ENCODE measurements at places on chromosomes 11 and 22.

DNA sequence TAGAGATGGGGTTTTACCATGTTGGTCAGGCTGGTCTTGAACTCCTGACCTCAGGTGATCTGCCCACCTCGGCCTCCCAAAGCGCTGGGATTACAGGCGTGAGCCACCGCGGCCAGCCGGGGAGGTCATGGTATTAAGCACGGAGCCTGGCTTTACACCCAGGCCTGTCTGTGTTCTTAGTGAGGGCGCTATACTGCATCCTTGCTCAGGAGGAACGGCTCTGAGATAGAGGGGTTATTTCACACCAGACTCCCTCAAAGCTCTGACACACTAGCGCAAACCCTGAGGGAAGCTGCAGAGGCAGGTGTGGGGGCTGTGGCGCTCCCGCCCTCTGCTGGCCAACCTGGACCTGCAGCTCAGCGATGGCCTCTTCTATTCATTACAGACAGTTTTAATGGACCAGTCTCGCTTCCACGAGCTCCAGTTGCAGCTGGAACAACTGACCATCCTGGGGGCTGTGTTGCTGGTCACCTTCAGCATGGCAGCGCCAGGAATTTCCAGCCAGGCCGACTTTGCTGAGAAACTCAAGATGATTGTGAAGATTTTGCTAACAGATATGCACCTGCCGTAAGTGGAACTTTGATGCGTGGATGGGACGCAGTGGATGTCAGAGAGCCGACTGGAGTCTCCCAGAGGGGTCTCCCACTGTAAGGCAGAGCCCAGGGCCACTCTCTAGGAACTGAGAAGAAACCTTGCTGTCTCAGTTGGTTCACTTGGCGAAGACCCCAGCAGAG, 26.2 kb downstream of the TCP11L1 start:
- DNase-seq = peak; percentile 55

- DNase-seq = no peak
Measured at GRCh38 chr11:83558281-83558680, 272.1 kb upstream of the CCDC90B start.

DNA sequence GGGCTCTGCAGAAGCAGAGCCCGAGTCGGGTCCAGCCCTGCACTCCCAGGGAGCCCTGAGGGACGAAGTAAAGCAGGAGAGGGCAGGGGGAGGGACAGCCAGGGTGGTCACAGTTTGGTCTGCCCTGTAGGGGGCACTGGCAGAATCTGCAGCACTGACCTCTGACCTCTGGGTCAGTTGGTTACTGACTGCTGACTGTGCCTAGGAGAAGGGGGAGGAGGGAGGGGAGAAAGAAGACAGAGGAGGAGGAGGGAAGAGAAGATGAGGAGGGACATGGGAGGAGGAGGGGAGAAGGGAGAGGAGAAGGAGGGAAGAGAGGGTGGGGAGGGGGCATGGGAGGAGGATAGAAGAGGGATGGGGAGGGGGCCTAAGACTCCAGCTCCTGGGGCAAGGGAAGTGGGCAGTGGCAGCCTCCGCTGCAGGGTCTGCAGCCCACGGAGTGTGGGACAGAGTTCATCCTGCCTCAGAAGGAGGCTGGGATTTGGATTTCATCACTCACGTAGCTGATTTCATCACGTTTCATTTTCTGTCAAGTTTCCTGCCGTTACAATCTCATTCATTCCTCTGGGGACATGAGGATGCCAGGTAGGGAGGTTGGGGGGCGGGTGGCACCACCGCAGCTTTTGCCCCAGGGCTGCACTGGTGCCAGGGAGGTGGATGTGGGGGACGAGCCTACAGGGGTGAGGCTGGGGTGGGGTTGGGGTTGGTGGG, 55.2 kb downstream of the FLRT1 start:
- no peak for DNase-seq

- DNase-seq = no peak
Measured at GRCh38 chr11:92627615-92628256, 341.7 kb upstream of the MTNR1B start.

DNA sequence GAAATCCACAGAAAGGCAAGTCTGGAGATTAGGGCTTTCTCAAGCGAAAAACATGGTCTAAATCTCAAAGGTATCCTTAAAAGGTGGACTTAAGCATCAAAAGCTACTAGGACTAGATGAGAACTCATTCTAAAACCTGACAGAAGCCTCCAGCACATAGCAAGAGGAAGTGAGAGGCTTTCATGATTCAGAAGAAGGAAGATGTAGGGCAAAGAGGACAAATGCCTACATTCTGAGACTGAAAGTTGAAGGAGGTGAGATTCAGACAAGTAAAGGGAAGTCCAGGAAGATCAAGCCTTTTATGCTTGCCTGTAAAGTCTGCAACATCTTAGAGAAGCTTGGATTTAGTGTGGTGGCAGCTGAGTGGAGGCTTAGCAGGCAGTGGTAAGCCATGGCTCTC, 98.9 kb downstream of the PGR start:
- no peak for DNase-seq

- DNase-seq = no peak
Measured at GRCh38 chr11:57598831-57599155, 1.3 kb downstream of the SERPING1 start.

DNA sequence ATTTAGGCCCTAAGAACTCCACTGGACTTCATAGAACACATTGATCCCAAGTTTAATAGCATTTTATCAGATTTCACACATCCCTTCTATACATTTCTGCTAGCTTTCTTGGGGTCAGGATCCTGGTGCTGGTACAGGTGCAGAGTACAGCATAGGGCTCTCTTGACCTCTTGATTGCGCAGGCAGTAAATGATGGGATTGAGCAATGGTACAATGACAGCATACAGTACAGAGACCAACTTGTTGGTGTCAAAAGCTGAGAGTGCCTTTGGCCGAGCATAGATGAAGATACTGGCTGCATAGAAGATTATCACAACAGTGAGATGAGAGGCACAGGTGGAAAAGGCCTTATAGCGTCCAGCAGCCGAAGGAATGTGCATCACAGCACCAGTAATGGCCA, 4.8 kb downstream of the OR6A2 start:
- no peak for DNase-seq

DNA sequence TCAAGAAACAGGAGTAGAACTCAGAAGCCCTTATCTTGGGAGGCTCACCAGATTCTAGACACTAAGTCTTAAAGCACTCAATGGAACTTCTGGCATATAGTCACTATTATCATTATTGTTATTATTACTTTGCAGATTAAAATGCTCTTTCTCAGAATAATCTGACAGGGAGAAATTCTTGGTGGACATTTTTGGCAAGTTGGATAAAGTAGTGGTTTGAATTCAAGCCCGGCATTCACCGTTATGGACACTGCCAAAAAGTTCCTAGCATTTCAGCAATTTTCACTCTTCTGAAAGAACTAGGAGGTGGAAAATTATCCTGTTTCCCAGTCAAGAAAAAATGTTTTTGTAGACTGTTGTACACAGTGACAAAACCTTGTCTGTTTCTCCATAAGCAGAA, 179.6 kb upstream of the ISX start:
- DNase-seq = no peak

Data from T-helper 2 cell (primary cell).